Skeletal muscle cell (primary cell): ENCODE measurements at places on chromosomes 11 and 22.

DNA sequence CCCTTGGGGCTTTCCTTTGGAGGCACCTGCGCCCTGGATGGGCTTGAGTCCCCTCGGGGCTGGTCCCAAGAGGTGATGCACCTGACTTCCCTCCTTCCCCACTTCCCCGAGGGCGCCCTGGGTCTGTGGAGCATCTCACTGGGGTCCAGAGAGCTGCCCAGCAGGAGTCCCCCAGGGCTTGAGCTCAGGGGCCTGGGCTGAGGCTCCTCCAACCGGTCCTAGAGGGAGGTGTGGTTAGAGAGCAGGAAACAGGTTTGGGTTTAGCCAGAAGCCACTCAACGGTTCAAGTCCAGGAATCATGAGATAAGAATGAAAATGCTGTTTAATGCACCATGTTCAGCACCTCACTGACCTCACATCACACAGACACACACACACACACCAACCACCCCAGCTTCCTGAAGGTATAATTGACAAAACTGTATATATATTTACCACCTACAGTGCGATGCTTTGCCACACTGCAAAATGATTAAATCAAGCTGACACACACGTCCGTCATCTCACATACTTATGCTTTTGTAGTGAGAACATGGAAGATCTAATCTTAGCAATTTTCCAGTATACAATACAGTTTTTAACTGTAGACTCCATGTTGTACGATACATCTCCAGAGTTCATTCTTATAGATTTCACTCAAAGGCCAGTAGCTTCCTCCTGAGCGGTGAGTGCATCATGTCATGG, 628 bp upstream of the IGLL1 start:
- no peak for DNase-seq

DNA sequence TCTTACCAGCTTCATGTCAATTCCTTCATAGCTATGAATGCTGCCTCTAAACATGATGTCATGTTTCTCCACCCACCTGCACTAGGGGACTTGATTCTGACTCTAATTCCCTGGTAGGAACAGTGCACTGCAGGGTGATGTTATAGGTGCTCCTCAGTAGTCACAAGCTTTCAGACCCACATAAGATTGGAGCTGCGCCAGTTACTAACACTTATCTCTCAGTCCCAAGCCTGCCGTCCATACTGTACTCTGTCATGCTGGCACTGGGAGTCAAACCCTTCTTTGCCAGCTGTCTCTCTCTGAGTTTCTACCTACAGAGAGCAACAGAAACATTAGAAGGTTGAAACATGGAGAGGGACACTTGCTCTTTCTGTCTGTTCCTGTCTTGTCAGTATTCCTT, 5.5 kb downstream of the OR56A1 start:
- DNase-seq, result no peak

DNA sequence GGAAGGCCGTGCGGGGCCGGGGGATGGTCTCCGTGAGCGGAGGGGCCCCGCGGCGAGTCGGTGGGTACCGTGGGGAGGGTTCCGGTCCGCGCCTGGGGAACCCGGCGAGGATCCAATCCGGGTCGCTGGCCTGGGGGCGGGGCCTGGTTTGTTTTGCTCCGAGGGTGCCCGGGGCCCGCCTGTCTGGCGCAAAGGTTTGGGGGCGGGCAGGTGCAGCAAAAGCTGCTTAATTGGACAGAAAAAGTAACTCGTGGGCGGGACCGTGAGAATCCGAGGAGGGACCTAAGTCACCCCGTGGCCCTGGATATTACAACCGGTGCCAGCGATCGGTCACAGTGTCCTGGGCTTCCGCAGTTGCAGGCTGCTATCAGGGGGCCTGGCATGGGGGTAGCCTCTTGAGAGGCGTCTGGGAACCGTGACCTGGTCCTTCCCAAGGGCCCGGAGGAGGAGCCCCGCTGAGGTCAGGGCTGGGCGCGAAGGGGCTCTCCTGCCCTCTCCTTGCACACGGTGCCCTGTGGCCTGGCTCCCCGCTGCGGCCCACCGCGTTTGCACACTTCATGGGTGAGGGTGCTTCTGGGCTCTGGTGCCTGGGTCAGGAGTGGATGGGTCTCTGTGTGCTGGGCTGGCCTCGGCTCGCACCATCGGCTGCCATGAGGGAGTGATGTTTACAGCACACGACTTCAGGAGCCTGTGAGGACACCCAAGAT, 1.4 kb downstream of the PNPLA2 start:
- no peak for DNase-seq

- DNase-seq, result no peak
Measured at GRCh38 chr11:65506772-65507505, 8.1 kb downstream of the MALAT1 start.

DNA sequence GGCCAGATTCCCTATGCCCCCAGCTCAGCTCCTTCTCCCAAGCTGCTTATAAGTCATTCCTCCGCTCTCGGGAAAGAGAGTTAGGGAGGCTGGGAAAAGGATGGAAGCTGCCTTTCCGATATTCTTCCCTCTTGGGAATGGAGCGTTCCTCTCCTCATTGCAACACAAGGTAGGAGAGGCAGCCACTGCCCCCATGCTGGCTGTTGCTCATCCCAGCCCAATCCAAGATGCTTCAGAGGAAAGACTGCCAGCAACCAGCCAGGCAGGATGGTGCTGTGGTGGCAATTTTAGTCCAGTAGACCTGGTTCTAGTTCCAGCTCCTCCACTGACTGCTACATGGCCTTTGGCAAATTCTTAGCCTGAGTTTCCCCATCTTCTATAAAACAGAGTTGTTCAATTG, 13.7 kb upstream of the C11orf96 start:
- no peak for DNase-seq

DNA sequence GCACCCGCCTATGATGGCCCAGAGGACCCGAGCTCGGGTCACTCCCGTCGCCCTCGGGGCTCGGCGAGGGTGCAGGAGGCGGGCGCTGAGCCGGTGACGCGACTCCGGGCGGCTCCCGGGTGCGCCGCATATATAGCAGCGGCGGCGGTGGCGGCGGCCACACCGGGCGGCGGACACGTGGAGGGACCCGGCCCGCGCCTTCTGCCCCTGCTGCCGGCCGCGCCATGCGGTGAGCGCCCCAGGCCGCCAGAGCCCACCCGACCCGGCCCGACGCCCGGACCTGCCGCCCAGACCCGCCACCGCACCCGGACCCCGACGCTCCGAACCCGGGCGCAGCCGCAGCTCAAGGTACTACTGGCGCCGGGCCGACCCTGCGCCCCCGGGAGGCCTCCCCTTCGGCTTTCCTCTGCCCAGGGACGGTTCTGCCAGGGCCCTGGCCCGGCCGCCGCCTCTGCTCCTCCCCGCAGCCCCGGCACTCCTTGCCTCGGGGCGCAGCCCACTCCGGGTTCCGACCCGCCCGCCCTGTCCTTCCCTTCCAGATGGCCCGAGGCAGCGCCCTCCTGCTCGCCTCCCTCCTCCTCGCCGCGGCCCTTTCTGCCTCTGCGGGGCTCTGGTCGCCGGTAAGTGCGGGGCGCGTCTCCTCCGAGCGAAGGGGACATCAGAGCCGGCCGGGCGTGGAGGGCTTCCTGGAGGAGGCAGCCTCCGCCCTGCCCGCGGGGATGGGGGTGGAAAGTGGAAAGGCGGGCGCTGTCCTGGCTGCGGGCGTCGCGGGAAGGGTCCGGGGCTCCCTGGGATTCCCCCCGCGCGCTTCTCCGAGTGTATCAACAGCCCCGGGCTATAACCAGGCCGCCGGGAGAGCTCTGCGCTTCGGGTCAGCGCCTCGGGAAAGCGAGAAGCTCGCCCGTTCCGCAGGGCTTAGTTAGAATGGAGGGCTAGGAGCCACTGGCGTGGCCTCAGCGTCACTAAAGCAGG, at the start of gene GAL:
GAL (plus strand) TSS at position 160 of the 972 bp plus-strand sequence; CDS start at position 540, 380 bp downstream.
- no peak for DNase-seq

DNA sequence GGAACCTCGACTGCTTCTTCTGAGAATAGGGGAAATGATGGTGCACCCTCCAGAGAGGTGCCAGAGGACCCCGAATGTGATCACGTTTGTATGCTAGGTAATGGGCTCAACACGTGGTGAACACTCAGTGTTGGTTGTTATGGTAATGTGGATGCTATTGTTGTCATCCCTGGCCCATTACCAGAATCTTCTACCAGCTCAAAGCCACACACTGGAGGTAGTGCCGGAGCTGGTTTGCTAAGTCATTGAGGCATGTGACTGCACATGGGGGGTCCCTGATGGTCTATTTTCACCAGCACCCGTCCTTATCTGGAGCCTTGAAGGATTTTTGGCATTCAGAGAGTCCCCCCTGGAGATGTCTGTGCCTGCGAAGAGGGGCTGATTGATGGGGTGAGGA, 119.1 kb upstream of the CD82 start:
- DNase-seq, result no peak

GRCh38 chr11:56885177-56885576, 103.5 kb upstream of the OR5AK2 start:
- DNase-seq, result no peak

DNA sequence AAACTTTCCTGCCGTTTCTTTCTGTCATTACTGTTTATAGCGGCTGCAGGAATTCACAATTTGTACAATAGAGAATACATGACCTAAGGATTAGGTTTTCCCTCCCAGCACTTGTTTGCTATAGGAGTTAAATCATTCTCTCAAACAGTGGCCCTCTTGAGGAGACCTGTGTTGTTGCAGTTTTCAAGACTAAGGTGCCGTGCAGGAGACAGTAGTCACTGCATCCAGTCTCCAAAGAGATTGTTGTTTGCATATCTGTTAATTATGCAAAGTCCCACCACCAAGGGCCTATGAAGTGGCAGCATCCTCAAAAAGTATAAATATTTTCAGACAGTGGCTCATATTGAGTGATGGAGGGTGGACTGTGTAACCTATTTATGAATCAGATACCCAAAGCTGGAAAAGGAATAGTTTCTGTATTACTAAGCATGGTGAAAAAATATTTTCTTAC, 2.3 kb downstream of the PRSS23 start:
- no peak for DNase-seq

GRCh38 chr11:1932105-1932480, 12.6 kb downstream of the TNNT3 start:
- DNase-seq, result no peak

- peak; percentile 70 for DNase-seq
Measured at GRCh38 chr11:42521994-42522393, 789.8 kb upstream of the API5 start.

DNA sequence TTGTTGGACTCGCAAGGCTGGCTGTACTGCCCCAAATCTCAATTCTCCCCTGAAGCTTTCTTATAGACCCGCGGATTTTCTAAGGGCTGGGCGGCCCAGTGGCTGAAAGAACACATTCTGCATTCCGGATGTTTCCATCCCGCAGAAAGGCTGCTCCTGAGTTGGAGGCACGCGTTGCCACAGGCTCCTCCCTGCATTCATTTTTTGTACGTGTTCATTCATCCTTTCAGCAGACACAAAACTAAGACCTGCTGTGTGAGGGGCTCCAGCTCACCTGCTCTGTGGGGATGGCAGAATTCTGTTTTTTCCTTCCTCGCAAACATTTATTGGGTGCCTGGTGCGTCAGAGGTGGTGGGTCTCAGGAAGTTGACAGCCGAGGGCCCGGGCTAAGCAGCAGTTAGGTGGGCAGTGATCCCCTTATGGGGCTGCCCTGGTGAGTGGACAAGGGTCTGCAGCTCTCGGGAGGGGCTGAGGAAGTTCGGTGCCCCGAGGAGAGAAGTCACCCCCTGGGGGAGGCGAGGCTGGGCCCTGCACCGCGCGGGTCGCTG, 23.7 kb downstream of the SHANK3 start:
- no peak for DNase-seq

GRCh38 chr11:134124660-134125451, 56.0 kb downstream of the JAM3 start:
- no peak for DNase-seq

DNA sequence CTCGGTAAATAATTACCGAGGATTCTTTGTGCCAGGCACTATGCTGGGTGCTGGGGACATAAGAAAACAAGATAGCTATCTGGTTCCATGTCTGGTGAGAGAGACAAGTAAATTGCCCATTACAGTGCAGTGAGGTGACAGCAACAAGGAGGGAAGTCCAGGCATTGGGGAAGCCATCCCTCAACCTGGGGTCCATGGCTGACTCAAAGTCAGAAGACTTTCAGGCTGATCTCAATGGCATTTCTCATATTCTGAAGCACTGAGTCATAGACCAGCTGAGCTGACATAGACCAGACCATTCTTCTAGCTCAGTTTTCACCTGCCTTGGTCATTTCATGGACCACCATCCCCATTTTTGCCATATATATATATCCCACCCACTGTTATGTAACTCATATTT, 158.8 kb downstream of the TTC17 start:
- DNase-seq, result no peak

DNA sequence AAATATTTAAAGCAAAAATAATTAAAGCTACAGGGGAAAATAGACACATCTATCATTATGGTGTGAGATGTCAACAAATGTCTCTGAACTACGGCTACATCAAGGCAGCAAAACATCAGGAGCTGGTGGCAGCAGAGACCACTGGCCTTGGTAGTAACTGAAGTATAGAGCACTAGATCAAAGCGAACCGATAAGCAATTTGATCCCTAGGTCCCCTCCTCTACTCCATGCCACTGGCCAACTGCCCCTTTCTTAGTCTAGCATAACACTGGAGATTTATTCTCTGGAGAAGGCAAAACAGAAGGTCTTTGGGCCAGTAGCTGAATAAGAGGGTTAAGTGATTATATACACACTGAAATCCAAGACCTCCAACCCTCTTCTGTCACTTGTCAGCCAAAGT, 13.6 kb upstream of the RAB3IL1 start:
- no peak for DNase-seq

DNA sequence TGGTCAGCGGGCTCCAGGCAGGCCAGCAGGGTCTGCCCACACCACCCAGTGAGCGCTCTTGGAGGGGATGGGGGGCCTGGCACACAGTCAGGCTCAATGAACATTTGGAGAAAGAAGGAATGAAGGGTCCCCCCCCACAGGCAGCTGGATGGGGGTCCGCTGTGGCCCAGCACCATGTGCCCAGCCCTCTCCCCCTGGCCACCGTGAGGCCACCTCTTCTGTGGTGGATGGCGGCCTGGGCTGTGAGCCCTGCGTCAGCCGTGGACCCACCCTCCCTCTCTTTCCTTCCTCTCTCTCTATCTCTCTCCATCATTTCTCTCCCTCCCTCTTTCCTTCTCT, 35.1 kb upstream of the MUC5AC start:
- no peak for DNase-seq

DNA sequence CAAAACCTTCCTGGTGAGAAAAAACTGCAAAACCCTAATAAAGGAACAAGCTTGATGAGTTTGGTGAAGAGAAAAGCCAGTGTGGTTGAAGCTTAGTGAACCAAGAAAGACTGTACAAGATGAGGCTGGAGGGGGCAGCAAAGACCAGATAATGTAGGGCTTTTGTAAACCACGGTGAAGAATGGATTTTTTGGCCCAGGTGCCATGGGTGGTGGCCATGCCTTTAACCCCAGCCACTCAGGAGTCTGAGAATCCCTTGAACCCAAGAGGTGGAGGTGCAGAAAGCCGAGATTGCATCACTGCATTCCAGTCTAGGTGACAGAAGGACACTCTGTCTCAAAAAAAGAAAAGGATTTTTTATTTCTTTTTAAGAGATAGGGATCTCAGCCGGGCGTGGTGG, 5.0 kb upstream of the ZDHHC5 start:
- no peak for DNase-seq

GRCh38 chr22:36442506-36443197, 38.8 kb downstream of the TXN2 start:
- no peak for DNase-seq

GRCh38 chr22:36316419-36316818, 63.5 kb downstream of the APOL1 start:
- DNase-seq, result no peak
